ENCODE measurements at places on chromosomes 6 and 20.

GRCh38 chr20:40997116-40997515 lies 31.5 kb upstream of the TOP1 start:
- no peak for DNase-seq

- no peak for DNase-seq
Observed at GRCh38 chr6:36150283-36150682, 20.0 kb downstream of the MAPK13 start.

- DNase-seq: no peak
Observed at GRCh38 chr6:139882234-139882633, 507.8 kb upstream of the CITED2 start.

DNA sequence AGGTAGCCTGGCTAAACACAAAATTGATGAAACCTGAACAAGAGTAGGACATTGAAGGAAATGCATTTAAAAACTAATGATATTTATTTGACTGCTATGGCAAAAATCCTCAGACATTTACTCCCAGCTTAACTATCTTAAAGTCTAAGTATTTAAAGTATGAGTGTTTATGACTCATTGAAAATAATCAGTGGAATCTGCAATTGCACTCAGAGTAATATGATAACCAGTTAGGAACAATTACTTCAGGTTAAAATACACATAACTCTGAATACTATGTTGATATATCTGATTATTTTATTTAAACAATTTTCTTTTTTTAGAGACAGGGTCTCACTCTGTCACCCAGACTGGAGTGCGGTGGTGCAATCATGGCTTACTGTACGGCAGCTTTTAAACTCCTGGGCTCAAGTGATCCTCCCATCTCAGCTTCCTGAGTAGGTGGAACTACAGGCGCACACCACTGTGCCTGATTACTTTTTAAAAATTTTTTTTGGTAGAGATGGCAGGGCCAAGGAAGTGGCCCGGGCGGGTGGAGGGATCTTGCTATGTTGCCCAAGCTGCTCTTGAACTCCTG lies 43.9 kb downstream of the FILIP1 start:
- DNase-seq: no peak

GRCh38 chr6:28634761-28635546 lies 109.3 kb downstream of the GPX5 start:
- DNase-seq: no peak

DNA sequence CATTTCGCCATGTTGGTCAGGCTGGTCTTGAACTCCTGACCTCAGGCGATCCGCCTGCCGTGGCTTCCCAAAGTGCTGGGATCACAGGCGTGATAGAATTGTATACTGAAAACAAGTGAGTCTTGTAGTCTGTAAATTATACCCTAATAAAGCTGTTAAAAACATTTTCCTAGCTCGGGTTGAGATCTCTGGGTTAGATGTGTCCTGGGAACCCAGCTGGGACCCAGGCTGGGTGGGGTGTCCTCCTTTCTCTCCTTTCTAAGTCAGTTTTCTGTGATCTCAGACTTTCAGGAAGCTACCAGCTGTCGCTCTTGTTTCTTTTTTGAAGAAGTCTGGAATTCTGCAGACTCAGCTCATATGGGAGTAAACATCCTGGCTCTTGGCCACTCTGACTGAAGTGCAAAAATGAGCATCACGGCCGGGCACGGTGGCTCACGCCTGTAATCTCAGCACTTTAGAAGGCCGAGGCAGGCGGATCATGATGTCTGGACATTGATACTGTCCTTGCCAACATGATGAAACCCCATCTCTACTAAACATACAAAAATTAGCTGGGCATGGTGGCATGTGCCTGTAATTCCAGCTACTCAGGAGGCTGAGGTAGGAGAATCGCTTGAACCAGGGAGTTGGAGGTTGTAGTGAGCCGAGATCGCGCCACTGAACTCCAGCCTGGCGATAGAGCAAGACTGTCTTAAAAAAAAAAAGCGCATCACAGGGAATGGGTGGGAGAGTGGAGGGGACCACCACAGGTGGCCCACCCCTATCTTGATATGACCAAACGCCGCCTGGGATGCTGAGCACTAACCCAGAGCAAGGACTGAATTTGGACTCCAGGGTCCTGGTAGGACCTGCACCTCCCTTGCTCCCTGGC lies 9.9 kb upstream of the PCIF1 start:
- DNase-seq: no peak

GRCh38 chr20:49521356-49521755 lies 38.9 kb upstream of the KCNB1 start:
- DNase-seq: no peak

GRCh38 chr20:36569847-36570429 lies 3.5 kb upstream of the TGIF2 start:
- no peak for DNase-seq

- peak; percentile 91 for DNase-seq
Observed at GRCh38 chr6:148758492-148758891, 11.7 kb downstream of the UST start.

All from stimulated activated naive B cell treated with anti-CD40 and anti-IgM and Interleukin-4, amounts not matched to agents 10 μg/mL and 1 μg/mL and 100 μg/mL, for 72 hours (primary cell).